8988T (cell line): ENCODE measurements at places on chromosomes 5 and 9.
A peak's percentile ranks its signal among the peaks of the same experiment; 100 is the strongest.

DNA sequence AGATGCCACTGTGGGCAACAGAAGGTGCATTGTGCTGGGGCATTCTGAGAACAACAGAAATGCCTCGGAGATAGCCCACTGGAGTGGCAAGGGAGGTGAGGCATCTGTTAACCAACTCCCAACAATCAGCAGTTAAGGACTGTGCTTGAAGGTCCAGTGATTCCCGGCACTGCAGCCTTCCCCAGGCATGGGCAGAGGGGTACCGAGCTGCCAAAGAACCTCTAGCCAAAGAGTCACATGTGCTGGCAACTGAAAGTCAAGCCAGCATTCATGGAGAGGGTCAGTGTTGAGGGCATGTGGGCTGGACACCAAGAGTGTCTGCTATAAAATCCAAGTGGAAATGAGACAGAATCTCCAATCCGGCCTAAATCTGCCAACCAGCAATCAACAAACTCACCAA lies 149.6 kb downstream of the ASTN2 start:
- DNase-seq, result no peak

- no peak for DNase-seq
Measured at GRCh38 chr5:124172389-124173003, 573.9 kb downstream of the ZNF608 start.

GRCh38 chr5:157069949-157070348 lies 11.0 kb upstream of the HAVCR1 start:
- no peak for DNase-seq

DNA sequence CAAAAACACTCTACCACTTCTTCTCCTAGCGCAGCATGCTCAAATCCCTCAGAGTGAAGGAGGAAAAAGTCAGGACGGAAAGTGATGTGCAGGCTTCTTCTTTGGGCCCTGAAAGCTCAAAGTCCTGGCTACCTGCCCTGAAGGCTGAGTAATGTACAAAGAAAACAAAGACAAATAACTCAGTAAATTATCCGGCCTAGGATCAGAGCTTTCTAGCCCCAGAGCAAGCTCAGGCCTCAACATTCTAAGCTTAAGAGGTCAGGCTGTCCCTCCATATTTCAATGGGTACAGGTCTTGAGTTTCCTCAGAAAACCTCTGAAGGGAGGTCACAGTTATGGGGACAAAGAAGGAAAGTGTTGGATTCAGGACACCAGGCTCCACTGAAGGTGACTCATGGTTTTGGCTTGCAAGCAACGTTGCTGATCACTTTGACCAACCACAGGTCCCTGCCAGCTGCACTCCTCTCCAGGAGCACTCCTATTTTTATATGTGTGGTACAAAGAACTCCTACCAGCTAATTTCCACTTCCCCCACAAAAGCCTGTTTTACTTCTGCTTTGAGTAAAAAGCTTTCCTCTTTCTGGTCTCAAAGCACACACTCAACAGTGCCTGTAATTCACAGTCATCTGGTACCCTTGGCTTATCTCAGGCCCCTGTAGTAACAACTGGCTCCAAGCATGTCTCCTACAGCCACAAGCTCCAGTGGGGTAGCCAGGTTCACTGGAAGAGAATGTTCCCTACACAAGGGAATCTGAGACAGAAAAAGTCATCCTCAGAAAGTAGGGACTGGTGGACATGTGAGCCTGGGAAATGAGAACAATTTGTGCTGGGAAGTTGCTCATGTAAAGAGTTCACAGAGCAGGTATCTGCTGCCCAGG lies 115.7 kb downstream of the UGCG start:
- DNase-seq, result peak; percentile 33

- no peak for DNase-seq
Measured at GRCh38 chr5:126854526-126855110, 77.7 kb downstream of the LMNB1 start.

GRCh38 chr9:126874546-126875314 lies 14.3 kb downstream of the ZBTB34 start:
- no peak for DNase-seq
